Naive thymus-derived CD4-positive, alpha-beta T cell (primary cell): ENCODE measurements at places on chromosomes 16 and 17. TPM values are rescaled to one million over a fixed set of nuclear protein-coding genes. Genes with fewer than 3 reads are reported as not detected.

DNA sequence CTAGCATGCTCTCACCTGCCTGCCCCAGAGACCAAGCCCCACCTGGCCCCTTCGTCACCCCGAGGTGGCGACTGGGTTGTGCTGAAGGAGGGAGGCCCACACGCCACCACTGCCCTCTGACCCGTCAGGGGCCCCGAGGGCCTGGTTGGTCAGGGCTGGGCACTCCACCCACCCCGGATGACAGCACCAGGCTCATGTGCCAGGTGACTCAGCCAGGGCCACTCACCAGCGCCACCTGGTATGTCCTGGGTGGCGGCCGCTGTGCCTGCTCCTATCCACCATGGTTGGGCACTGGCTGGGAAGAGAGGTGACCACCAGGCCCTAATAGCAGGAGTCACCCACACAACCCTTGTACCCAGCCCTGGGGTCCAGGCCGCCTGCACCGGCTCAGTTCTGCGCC, 68.9 kb downstream of the JPH3 start:
- H3K27ac ChIP-seq, result no peak overlapping the region
- H3K27me3 ChIP-seq, result no peaks in the 10 kb centered on the region
- no peaks in the 10 kb centered on the region for H3K4me1 ChIP-seq
- no peak for DNase-seq

DNA sequence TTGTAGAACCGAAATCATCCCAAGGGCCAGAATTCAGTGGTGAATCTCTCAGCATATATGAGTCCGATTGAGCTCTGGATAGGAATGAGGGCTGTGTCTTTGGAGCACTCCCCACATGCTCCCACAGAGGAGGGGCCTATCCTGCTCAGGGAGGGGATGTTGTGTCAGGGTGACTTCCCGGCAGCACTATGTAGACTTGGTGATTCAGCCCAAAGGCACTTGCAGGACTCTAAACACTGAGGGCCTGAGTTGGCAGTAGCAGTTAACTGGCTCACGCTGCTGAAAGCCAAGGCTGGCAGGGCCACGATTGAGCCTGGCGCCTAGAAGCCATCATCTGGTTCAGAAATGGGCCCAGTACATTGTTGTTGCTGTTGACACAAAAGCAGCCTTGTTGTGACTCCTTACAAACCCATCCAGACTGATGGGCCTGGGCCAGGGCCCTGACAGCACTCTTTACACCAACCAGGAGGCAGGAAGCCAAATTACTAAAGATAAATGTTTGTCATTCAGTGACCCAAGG, 31.9 kb downstream of the NMT1 start:
- no peaks in the 10 kb centered on the region for H3K27me3 ChIP-seq
- H3K4me3 ChIP-seq, result no peak overlapping the region
- H3K27ac ChIP-seq, result no peak overlapping the region
- H3K4me1 ChIP-seq, result no peaks in the 10 kb centered on the region
- peaks cover 85% of the 10 kb centered on the region for H3K36me3 ChIP-seq
- no peak for DNase-seq

DNA sequence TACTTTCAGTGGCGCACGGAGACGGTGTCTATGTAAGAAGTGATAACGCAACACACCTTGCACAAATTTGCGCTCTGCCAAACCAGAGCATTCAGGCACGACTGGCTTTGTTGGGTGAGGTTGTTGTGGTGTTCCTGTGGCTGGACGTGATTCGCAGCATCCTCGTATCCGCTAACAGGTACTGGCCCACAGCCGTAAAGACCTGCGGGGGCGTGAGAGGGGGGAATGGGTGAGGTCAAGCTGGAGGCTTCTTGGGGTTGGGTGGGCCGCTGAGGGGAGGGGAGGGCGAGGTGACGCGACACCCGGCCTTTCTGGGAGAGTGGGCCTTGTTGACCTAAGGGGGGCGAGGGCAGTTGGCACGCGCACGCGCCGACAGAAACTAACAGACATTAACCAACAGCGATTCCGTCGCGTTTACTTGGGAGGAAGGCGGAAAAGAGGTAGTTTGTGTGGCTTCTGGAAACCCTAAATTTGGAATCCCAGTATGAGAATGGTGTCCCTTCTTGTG, 510.9 kb downstream of the KCNJ18 start:
- H3K4me1 ChIP-seq, result no peaks in the 10 kb centered on the region
- H3K27me3 ChIP-seq, result no peaks in the 10 kb centered on the region
- H3K36me3 ChIP-seq, result no peaks in the 10 kb centered on the region
- H3K27ac ChIP-seq, result no peak overlapping the region
- H3K4me3 ChIP-seq, result no peak overlapping the region

GRCh38 chr17:8005357-8005756, 2.9 kb downstream of the GUCY2D start:
- H3K27me3 ChIP-seq, result peaks cover 5% of the 10 kb centered on the region
- no peak for DNase-seq
- H3K4me1 ChIP-seq, result peaks cover 5% of the 10 kb centered on the region
- no peaks in the 10 kb centered on the region for H3K36me3 ChIP-seq

The MEOX1 gene
- 1.5 TPM for polyA plus RNA-seq
